ENCODE measurements at places on chromosomes 6 and 20.

- ATAC-seq: no peak
Measured at GRCh38 chr20:57678340-57678739, 31.5 kb downstream of the PMEPA1 start.

DNA sequence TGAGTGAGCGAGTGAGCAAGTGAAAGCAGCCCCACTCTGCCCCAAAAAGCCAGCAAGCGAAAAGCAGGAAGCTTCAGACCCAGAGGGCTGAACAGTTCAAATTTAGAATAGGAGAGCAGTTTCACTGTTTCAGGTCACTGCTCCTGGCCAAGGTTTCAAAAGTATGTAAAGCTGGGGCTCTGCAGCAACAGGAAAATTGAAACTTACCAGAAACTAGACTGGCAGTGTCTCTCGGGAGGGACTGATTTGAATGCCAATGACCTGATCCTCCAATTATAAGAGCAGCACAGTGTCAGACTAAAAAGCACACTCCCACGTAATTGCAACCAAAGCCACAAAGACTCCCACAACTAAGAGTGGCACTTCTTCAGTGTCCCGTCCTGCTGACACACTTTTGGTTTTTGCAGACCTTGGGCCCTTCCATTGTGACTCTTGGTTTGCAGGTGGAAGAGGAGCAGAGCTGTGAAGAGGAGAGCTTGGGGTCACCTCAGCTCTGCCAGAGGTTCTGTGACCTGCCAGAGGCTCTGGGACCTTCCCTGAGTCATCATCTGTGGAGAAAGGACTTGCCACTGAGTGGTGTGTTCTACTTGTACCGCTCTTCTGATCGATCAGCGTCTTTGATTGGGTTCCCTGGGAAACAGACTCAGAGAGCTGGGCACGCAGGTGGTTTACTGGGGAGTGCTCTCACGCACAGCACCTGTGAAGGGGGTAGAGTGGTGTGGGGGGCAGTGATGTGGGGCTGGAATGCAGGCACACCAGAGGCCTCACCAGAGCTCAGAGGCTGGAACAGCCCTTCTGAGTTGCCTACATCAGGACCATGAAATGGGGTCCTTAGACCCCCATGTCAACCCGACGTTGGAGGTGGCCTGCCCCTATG, 52.7 kb upstream of the PTGIS start:
- ATAC-seq: no peak

GRCh38 chr20:46060301-46060881, 29.4 kb downstream of the NCOA5 start:
- ATAC-seq: no peak

DNA sequence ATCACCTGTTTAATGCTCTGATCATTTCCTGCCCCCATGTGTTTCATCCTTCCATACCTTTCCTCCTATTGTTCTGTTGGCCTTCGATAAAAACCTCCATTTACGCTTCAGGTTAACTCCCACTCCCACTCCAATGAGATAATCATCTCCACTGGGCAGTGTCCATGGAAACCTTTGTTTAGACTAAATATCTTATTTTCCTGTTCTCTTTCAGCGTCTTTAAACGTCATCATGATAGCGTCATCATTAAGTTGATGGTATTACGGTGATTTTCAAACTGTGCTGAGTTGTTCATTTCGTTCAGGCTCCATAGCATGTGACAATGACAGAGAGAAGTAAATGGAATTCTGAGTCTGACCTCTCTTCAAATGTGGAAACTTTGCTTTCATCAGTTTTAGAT, 970.5 kb upstream of the SLC35B3 start:
- no peak for ATAC-seq

- ATAC-seq: no peak
Measured at GRCh38 chr6:67563671-67564070, 1071.4 kb upstream of the ADGRB3 start.

GRCh38 chr6:46642928-46643751, 9.5 kb downstream of the CYP39A1 start:
- peak; percentile 80 for ATAC-seq

- no peak for ATAC-seq
Measured at GRCh38 chr20:49515586-49515985, 33.1 kb upstream of the KCNB1 start.

GRCh38 chr6:21151119-21151518, 442.4 kb upstream of the SOX4 start:
- no peak for ATAC-seq

DNA sequence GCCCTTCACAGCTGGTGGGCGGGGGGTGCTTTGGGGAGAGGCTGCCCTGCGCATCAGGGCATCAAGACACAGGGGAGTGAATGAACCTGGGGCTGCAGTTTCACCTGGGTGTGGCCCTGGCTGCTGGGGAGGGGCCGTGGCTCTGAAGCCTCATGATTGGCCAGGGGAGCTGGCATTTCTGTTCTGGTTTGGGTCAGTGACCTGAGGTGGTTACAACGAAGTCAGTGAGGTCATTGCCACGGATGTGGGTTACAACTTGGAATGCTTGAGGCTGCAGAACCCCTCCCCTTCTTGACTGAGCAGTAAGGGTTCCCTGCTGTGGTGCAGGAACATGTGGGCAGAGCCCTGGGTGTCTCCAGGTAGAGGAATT, 3.0 kb downstream of the TCEA2 start:
- ATAC-seq: no peak

GRCh38 chr20:49675368-49676151, 38.1 kb downstream of the B4GALT5 start:
- ATAC-seq: no peak

DNA sequence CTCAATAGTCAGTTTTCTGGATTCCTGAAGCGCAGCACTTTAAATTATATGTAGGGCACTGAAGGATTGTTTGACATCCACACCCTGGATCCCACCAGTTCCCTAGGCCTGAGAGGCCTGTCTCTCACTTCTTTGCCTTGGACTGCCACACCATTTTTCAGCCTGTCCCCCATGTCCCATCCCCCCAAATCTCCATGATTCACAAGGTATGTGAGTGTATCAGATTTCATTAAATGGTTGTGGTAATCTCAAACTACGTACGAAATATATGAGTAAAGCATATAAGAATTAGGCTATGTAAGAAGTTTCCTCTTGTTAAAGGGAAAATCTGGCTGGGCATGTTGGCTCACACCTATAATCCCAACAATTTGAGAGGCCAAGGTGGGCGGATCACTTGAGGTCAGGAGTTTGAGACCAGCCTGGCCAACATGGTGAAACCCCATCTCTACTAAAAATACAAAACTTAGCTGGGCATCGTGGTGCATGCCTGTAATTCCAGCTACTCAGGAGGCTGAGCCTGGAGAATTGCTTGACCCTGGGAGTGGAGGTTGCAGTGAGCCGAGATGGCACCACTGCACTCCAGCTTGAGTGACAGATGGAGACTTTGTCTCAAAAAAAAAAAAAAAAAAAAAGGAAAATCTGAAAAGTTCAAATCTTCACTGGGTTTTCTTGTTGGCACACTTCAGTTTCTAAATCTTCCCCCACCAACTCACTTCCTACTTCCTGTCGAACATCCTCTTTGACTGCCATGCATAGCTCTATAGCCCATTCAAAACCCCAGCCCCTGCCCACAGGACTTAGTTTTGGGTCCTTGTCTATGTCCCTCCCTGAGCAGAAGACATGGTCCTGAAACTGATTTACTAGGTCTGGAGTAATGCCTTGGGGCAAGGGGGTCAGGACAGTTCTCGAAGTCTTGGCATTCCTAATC, 97.3 kb upstream of the SHLD1 start:
- no peak for ATAC-seq

GRCh38 chr20:46323557-46323956, 15.3 kb upstream of the CDH22 start:
- peak; percentile 53 for ATAC-seq

DNA sequence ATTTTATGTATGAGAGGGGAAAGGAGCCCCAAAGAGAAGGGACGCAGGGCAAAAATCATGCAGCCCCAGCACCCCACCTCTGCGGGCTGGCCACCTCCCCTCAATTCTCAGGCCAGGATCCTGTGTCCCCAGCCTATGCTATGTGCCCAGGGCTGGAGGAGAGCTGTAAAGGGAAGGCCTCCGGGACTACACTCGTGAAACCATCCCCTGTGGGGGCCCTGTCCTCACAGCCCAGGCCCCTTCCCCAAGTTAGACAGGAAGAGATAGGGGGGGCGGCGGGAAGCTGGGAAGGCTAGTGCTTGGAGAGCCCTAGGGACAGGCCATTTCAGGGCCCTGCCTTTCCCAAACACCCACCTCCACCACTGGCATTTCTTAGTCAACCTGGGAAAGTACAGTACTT, 1.4 kb upstream of the COL11A2 start:
- no peak for ATAC-seq

DNA sequence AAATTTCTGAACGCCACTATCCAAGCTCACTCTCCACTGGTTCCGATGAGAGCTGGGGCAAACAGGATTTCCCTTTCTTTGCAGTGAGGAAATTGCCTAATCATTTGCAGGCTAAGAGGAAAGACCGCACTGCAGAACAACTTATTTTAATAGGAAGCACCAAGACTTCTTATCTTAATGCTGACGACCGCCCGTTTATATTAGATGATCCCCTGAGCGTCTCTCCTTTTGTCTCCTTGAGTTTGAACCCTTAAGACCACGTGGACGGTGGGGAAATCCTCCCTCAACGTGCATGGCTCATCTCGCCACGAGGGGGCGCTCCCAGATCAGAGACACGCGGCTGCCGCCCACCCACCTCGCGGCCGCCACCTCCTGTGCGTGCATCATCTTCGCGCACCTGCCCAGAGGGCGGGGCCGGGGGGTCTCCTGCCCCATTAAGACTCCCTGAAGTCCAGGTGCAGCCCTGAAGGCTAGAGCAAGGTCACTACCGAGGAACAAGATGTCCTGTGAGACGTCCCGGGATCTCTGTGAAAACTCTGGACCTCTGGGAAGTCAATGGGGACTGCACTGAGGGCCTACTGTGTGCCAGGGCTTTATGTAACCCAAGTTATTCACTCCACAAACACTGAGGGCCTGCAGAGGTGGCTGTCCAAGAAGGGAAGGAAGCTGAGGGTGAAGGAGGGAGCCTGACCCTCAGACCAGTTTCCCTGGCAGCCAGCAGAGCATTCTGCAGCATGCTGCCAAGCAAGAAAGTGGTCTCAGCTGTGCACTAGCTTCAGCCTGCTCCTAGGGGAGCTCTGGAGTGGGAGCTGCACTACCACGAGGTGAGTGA, 28.1 kb downstream of the PDYN start:
- ATAC-seq: peak; percentile 65

DNA sequence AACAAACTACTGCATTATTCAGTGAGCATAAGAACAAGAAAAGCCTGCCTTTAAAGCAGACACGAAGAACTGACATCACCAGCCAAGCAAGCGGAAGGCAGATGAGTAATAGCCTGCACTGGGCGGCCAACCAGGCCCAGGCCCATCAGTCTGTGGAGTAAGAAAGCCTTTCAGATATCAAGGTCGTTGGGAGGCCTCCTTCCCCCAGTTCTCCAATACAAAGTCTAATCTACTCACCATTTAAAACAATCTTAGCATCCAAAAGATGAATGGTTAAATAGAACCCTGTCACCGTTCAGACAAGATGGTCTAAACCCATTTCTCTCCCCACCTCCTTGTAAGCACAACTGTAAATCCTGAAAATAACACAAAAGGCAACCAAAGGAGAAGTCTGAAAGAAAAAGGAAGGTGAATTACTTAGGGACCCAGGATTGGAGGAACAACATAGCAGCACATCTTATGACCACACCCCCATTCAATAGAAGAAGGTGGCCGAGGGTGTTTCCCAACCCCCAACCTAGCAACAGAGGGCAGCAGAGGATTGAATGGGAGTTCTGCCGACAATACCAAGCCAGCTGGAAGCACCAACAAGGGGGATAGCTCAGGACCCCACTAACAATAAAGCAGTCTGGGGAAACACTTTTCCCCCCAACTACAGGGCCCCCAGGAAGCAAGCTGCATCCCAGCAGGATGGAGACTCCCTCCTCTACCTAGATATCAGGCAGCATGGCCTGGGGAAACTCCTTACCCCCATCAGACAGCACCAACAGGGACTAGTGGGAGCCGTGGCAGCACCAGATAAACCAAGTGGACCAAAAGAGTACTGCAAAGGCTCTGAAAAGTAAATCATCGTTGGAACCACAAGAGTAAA, 67.9 kb downstream of the ZHX3 start:
- ATAC-seq: peak; percentile 92

DNA sequence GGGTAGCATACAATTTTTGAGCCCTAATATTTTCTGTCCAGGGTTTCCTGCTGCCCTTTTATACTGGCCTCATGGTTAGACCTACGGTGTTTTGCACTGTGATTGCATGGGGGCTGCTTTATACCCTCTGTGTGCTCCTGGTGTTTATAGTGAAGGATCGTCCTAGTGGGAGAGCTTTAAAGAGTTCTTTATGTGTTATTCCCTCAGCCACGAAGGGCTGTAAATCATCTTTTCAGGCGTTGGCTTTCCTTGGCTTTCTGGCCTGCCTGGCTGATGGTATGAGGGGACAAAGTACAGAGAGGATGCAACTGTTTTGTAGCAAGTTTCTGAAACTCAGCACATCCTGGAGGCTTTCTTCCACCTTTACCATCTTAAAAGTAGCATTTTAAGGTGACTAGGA, 464.3 kb downstream of the EPM2A start:
- no peak for ATAC-seq

DNA sequence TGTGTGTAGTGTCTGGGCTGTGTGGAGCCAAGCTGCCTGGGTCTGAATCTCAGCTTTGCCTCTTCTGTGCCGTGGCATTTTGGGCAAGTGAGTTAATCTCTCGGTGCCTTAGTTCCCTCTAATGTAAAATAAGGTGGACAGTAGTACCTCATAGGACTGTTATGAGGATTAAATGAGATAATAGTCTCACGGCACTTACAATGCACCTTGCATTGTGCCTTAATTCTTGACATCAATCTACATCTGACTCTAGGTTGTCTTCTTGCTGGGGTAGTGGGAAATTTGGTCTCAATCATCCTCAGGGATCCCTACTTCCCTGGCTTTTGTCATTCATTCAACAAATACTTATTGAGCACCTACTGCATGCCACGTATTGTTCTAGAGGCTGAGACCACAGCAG, 70.7 kb upstream of the ZNFX1 start:
- no peak for ATAC-seq

DNA sequence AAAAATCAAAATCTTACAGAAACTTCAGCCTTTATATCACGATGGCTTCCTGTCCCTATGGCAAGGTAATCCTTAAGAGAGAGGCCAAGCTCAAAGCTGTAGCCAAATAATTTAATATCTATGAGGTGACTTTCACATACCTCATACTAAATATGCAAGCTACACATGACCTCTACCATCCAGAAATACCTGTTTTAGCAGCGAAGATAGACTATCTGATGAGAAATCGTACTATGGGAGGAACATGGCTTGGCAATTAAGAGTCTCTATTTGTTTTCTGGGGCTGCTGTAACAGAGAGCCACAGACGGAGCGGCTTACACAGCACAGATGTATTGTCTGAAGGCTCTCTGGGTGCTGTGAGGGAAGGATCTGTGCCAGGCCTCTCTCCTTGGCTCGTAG, 31.0 kb upstream of the SALL4 start:
- ATAC-seq: no peak

GRCh38 chr20:51281521-51281920, 258.6 kb upstream of the KCNG1 start:
- ATAC-seq: no peak

DNA sequence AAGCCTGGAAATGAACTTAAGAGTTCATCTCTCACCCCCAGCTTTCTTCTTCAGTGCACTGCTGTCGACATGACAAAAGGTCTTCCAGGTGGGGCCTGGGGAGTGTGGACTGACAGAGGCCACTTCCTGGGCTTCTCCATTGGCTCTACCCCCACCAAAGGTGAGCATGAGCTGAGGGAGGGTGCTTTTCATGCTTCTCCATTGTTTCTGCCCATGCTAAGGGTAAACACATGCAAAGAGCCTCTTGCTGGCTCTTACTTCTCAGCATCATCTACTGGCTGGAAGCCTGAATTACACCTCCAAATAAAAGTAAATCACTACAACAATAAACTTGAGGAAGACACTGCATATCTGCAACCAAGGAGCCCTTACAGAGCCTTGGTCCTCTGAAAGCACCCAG, 227.2 kb downstream of the EPM2A start:
- peak; percentile 44 for ATAC-seq
